ENCODE measurements at places on chromosomes 6 and 20.

DNA sequence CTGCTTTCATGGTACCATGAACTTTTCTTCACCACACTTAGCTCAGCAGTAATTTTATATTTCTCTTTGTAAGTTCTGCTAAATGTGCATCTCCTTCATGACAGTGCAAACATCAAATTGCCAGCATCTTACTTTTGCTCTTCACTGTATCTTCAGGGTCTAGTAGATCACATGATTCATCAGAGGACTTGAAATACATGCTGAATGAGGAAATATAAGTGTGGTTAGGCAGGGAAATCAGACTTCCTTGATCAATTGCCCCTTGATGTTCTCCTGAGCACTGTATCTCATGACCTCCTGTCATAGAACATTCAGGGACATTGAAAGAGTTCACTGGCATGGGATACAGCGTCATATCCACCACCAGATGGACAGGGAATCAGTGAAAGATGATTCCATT lies 25.3 kb upstream of the POLR1H start:
- no peak for DNase-seq

DNA sequence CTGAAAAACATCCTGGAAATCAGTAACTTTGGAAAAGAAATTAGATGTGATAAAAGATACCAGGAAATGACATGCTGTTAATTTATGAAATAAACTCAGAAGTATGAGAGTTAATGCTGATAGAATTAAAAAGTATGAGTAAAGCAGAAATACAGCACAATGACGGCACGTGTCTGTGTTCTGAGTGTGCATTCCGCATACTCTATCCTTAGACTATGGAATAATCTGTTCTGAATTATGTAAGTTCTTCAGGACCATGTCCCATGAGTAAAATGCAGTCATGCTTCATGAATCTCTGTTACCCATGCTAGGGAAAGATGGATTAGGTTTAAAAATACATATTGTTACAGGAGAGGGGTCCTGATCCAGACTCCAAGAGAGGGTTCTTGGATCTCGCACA lies 21.7 kb downstream of the HECA start:
- no peak for DNase-seq

DNA sequence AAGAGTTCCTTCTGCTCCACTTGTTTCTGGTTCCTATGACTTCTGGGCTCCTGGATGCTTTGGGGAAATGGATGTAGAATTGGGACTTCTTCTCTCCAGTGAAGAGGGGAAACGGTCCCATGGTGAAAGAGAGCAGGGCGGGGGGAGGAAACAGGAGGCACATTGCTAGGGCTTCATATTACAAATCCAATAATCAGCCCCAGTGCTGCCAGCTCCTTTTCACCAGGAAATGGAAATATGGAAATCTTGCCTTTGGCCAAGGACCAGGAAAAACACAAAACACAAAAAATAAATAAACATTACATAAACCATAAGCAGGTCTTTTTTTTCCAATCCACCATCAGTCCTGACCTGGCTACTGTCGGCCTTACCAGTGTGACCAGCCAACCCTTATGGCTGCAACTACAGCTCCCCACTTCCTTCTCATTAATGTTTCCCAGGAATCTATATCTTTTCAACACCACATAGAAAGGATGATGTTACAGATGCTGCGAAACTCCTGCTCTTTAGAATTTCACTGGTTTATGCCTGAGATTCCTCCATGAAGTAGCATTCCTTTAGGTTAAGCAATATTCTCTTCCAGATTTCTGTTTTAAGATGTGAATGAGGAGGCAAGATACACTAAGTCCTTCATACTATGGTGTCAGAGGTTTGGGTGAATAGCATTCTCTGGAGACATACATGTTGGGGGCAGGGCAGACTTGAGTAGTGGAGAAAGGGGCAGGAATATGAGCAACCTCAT lies 2.0 kb downstream of the PI3 start:
- DNase-seq: no peak

DNA sequence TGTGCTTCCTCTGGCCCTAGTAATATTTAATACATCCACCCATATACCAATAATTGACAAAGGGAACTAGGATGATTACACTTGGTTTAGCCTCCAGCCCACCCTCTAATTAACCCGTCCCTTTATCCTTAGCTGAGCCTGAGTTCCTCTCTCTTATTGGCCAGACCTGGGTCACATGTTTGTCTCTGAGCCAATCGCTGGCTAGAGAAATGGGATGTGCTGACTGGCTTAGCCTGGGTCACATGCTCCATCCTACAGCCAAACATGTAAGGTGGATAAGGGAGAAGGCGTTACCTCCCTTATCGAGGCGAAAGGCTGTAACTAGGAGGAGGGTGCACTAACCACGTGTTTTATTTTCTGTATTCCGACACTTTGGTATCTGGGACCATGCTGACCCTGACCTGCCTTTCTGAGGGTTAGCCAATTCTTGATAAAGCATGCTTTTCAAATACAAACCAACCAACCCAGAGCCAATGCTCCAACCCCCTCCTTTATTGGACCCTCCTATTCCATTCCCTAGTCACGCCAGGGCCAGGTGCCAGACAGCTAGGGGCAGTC lies 262.7 kb downstream of the PREX1 start:
- no peak for DNase-seq

Data from stimulated activated CD4-positive, alpha-beta T cell treated with anti-CD3 and anti-CD28 coated beads, Interleukin-15, amount 100 ng/mL, for 1 hour (primary cell).